ENCODE measurements at places on chromosomes 2 and 18.

GRCh38 chr2:43832457-43832856, 6.2 kb downstream of the ABCG5 start:
- peaks cover 6% of the 10 kb centered on the region for H3K27me3 ChIP-seq
- H3K4me3 ChIP-seq, result no peak overlapping the region
- no peak overlapping the region for H3K27ac ChIP-seq
- H3K36me3 ChIP-seq, result no peaks in the 10 kb centered on the region
- no peak for DNase-seq

DNA sequence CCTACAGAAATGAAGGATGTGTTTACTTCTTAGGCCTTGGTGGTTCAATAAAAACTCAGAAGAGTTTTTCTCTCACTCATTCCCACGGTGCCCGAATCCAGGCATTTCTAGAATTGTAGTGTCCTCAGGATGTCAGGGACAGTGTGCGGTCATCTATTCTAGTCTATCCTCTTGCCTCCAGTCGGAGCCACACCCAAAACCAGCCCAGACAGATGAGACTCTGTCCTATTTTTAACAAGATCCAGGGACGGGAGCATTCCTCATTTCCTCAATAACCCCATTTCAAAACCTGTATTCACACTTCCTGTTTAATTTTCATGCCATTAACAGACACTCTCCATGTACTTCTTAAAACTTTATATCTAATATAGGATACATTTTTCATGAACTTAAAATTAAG, 11.6 kb upstream of the RBMS1 start:
- DNase-seq, result no peak
- H3K36me3 ChIP-seq, result no peaks in the 10 kb centered on the region
- no peak overlapping the region for H3K27ac ChIP-seq
- H3K4me3 ChIP-seq, result no peak overlapping the region
- H3K4me1 ChIP-seq, result no peaks in the 10 kb centered on the region

- H3K4me3 ChIP-seq, result no peak overlapping the region
- peaks cover 6% of the 10 kb centered on the region for H3K27me3 ChIP-seq
- DNase-seq, result no peak
These were observed 64.8 kb downstream of the ARHGAP25 start for GRCh38 chr2:68799140-68800026.

DNA sequence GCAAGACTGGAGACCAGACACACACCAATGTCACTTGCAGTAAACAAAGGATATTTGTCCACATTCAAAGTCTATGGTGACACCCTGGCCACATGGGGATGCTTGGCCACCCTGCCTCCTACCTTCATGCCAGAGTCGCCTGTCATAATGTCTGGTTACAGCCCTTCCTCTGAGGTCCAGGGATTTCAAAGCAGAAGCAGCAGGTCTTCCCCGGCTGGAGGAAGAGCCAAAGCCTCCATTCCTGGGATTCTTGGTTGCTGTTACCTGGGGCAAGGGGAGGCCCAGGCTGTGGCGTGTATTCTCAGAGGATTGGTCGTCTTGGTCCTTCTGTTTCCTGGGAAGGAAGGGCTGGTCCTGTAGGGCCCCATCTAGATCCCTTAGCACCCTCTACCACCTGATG, 2.3 kb upstream of the ALPP start:
- no peak overlapping the region for H3K4me3 ChIP-seq
- peak overlapping the region; percentile 5 for H3K27ac ChIP-seq
- H3K36me3 ChIP-seq, result no peaks in the 10 kb centered on the region
- H3K4me1 ChIP-seq, result no peaks in the 10 kb centered on the region
- H3K27me3 ChIP-seq, result no peaks in the 10 kb centered on the region

- no peak for DNase-seq
- H3K27ac ChIP-seq, result no peak overlapping the region
- peaks cover 7% of the 10 kb centered on the region for H3K36me3 ChIP-seq
- H3K4me1 ChIP-seq, result peaks cover 12% of the 10 kb centered on the region
These were observed 4.1 kb downstream of the MTA3 start for GRCh38 chr2:42572297-42573081.

- peak overlapping the region; percentile 80 for H3K27ac ChIP-seq
- peak overlapping the region; percentile 54 for H3K4me3 ChIP-seq
- H3K4me1 ChIP-seq, result no peaks in the 10 kb centered on the region
- DNase-seq, result no peak
These were observed 47.7 kb upstream of the POMC start for GRCh38 chr2:25215948-25216679.

DNA sequence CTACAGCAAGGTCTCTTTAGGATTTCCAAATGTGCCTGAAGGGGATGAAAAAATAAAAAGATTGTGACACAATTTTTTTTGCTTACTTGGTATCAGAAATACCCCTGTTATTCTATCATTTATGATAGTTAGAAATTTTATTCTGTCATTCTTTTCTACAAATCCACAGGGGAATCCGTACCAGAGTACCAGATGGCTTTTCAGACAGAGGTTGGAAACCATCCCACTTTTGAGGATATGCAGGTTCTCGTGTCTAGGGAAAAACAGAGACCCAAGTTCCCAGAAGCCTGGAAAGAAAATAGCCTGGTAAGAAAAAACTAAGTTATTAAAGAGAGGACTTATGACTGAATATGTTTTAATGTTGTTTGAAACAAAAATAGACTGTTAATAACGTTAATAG, 92.6 kb upstream of the FAM117B start:
- H3K36me3 ChIP-seq, result no peaks in the 10 kb centered on the region
- no peak overlapping the region for H3K4me3 ChIP-seq
- H3K27ac ChIP-seq, result no peak overlapping the region
- H3K27me3 ChIP-seq, result no peaks in the 10 kb centered on the region

DNA sequence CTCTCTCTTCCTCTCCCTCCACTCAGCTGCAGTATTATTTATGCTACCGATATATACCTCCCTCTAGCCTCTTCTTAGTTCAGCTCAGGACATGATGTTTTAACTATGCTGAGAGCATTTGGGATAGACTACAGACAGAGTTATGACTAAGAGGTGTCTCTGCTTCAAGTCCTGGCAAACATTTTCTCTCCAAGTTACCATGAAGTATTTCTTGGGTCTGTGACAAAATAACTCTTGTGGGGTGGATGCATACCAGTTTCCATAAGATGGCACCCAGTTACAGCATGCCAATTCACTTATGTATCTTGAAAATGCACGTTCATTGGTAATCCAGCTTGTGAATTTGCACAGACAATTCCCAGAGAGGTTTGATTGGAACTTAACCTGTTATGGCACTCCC, 737.6 kb downstream of the SLC4A3 start:
- no peaks in the 10 kb centered on the region for H3K27me3 ChIP-seq
- H3K36me3 ChIP-seq, result no peaks in the 10 kb centered on the region
- no peak for DNase-seq
- H3K27ac ChIP-seq, result no peak overlapping the region
- no peak overlapping the region for H3K4me3 ChIP-seq

GRCh38 chr2:95300450-95300849, 3.3 kb downstream of the KCNIP3 start:
- H3K27ac ChIP-seq, result no peak overlapping the region
- no peaks in the 10 kb centered on the region for H3K27me3 ChIP-seq
- H3K36me3 ChIP-seq, result no peaks in the 10 kb centered on the region
- H3K4me1 ChIP-seq, result no peaks in the 10 kb centered on the region
- no peak overlapping the region for H3K4me3 ChIP-seq
- DNase-seq, result no peak

DNA sequence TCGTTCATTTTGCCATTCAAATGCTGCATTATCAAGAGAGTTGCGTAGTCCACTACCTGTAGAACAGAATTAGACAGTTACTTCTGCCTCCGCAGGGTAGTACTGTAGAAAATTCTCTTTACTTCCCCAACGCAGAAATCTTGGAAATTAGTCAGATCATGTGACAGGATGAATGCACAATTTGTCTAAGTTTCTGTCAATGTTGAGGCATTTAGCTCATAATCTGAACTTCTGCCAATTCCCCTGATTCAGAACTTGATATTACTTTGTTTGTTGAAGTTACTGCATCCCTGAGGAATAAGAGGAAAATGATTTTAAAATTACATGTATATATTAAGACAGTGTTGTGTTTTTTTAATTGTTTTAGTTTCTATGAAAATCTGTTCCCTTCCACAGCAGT, 83.4 kb downstream of the TTC27 start:
- H3K4me3 ChIP-seq, result no peak overlapping the region
- no peaks in the 10 kb centered on the region for H3K27me3 ChIP-seq
- no peak for DNase-seq
